ENCODE measurements at places on chromosomes 12 and 14. TPM values are rescaled to one million over a fixed set of nuclear protein-coding genes. Genes with fewer than 3 reads are reported as not detected.

CIROP gene
- 0.13 TPM for total RNA-seq

DNA sequence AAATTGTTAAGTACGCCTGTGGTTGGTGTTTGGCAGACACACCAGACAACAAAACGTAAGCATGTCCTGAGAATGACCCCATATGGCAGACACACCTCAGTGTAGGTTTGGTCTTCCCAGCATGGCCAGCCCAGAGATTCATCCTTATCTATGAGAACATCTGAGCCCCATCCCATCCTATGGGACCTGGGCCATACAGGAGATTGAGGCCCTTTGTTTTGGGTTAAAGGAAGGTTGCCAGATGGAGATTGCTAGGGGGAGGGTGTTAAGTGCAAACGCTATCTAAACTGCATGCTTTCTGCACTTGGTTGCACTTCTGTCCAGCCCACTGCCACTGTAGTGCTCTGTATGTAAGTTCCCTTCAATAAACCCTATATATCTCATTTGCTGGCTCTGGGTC, 4.1 kb upstream of the PCNX4 start:
- DNase-seq: no peak

GRCh38 chr14:64772397-64772950, 68.2 kb downstream of the PLEKHG3 start:
- DNase-seq: no peak

TMEM229B gene
- total RNA-seq: 4.8 TPM

- no peak for DNase-seq
These were observed 201.9 kb downstream of the PHETA1 start for GRCh38 chr12:111166779-111167540.

ESPL1 gene
- 4.5 TPM for total RNA-seq

CEP170B gene
- total RNA-seq: 69.9 TPM

AQP5 gene
- not detected for total RNA-seq

CLEC7A gene
- total RNA-seq: 12.0 TPM

FAR2 gene
- 72.2 TPM for total RNA-seq

LMNTD1 gene
- total RNA-seq: not detected

GRCh38 chr12:4144676-4145075, 128.9 kb upstream of the CCND2 start:
- DNase-seq: no peak

- DNase-seq: no peak
These were observed 78.3 kb downstream of the AEBP2 start for GRCh38 chr12:19517583-19517982.

GRCh38 chr12:120873226-120873625, 30.9 kb downstream of the SPPL3 start:
- DNase-seq: no peak

GRCh38 chr12:32176606-32177005, 70.0 kb downstream of the BICD1 start:
- no peak for DNase-seq

RNF212B gene
- not detected for total RNA-seq

DNA sequence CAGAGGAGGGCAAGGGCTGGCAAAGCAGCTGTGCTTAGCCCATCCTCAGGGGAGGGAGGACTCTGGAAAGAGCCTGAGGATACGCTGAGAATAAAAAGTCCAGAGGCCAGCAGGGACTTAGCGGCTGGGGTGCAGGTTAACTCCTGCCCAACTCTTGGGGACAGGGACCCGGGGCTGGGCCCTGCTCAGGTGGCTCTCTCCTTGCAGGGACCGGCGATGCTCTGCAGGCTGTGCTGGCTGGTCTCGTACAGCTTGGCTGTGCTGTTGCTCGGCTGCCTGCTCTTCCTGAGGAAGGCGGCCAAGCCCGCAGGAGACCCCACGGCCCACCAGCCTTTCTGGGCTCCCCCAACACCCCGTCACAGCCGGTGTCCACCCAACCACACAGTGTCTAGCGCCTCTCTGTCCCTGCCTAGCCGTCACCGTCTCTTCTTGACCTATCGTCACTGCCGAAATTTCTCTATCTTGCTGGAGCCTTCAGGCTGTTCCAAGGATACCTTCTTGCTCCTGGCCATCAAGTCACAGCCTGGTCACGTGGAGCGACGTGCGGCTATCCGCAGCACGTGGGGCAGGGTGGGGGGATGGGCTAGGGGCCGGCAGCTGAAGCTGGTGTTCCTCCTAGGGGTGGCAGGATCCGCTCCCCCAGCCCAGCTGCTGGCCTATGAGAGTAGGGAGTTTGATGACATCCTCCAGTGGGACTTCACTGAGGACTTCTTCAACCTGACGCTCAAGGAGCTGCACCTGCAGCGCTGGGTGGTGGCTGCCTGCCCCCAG, 2.8 kb downstream of the B3GNT4 start:
- DNase-seq: no peak

SSPN gene
- total RNA-seq: 19.0 TPM

TEP1 gene
- total RNA-seq: 68.7 TPM

DNA sequence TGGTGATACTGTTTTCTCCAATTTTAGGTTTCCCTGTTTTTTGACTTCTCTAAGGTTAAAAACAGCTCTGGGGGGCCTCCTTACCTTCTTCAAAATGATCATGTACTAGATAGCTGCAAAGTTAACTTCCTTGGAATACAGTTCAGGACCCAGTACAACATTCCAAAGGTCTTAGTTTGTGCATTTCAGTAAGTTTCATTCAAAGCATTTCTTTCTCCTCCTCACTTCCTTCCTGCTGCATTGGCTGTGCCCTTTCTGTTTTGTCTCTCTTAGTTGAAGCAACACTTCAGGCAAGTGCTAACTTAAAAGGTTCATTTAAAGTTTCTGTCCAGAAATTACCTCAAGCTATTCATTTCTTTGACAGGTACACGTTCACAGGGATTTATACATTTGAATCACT, 95.7 kb downstream of the SCN8A start:
- no peak for DNase-seq

DNA sequence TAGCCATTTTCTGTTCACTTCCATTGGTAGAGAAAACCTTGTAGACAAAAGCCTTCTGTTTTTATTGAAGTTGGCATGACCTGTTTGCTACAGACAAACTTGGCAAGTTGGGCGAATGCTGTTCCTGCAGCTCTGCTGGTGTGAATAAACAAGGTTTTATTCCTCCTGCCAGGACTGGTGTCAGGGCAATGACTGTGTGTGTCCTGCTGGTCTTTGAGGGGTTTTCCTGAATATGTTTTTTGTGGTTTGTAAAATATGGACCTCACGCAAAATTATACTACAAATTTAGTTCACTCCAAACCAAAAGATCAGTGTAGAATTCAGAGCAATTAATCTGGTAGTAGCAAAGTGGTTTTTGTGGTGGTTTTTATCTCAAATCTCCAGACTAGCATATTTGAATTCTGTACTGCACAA, 140.8 kb downstream of the ERC1 start:
- no peak for DNase-seq

LPAR5 gene
- 22.7 TPM for total RNA-seq

DNA sequence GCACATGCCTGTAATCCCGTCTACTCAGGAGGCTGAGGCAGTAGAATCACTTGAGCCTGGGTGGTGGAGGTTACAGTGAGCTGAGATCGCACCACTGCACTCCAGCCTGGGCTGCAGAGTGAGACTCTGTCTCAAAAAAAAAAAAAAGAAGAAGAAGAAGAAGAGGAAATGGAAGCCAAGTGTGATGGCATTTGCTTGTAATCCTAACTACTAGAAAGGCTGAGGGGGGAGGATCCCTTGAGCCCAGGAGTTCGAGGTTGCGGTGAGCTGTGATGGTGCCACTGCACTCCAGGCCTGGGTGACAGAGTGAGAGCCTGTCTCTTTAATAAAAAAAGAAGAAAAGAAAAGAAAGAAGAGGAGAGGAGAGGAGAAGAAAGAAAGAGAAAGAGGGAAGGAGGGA, 52.1 kb downstream of the LGMN start:
- DNase-seq: no peak

DNA sequence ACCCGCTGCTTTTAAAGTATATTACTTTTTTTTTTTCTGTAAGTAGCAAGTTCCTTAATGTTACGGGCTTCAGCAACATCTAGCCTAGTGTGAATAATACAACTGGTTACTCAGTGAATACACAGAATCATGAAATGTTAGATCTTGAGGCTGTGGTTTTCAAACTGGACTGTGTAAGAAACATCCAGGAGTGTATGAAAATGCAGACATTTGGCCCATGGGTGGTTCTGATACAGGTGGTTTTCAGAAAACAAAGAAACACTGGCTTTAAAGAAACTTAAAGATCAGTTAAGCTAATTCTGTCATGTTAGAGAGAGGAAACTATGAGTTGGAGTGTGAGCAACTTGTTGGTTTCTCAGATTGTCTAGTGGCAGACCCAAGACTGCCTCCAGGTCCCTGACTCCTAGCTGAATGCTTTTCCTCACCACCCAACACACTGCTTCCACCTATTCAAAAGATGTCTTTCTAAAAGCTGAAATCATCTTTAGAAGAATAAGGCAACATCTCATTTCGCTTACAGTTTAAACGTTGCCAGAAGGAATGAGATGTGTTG, 36.1 kb downstream of the TBC1D30 start:
- no peak for DNase-seq

- DNase-seq: no peak
These were observed 140.3 kb downstream of the SLC38A6 start for GRCh38 chr14:61121355-61121787.

GRCh38 chr12:50979369-50980052, 27.2 kb downstream of the HIGD1C start:
- no peak for DNase-seq

Data from mucosa of descending colon (tissue), 3 donors.